Midbrain (tissue), 1 donor: ENCODE measurements at places on chromosomes 1 and 21.

DNA sequence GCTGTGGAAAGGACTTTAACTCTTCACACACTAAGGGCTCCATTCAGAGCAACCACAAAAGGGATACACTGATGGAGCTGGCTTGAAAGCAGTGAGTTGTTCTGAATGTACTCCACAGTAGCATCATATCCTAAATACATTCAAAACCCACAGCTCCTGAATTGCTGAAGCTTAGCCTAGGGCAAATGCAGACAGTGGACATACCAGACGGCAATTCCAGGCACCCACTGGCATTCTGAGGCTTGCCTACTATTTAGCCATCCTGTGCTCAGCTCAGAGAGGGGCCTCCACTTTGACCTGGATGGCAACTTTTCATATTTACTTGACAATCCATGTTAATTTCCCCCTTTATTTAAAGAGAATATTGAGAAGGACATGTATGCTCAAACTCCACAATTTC, 303.5 kb downstream of the NTNG1 start:
- DNase-seq, result no peak

GRCh38 chr1:111347026-111347425, 56.4 kb downstream of the CHIA start:
- no peak for DNase-seq

- no peak for DNase-seq
These were observed 136.7 kb upstream of the RAVER2 start for GRCh38 chr1:64608005-64608650.

DNA sequence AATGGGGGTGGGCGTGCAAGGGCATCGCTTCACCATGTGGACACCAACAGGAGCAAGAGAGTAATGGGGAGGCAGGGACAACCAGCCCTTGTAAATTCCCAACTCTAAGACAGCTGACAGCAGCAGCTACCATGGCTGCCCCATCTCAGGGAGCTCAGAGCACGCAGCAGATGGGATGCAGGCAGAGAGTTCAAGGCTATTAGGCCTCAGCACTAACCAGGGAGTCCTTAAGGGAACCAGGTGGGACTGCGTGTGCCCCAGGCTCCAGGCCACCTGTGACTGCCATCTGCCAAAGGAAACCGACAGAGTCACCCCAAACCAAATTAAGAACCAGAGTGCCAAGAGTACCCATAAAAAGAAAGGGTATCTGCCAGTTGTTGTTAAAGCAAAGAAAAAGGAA, 33.7 kb upstream of the PRDM2 start:
- DNase-seq, result no peak

- no peak for DNase-seq
These were observed 20.9 kb downstream of the S1PR1 start for GRCh38 chr1:101257500-101258325.

- DNase-seq, result no peak
These were observed 138.8 kb upstream of the RUNX3 start for GRCh38 chr1:25068829-25069228.
